ENCODE measurements at places on chromosomes 16 and 17.

DNA sequence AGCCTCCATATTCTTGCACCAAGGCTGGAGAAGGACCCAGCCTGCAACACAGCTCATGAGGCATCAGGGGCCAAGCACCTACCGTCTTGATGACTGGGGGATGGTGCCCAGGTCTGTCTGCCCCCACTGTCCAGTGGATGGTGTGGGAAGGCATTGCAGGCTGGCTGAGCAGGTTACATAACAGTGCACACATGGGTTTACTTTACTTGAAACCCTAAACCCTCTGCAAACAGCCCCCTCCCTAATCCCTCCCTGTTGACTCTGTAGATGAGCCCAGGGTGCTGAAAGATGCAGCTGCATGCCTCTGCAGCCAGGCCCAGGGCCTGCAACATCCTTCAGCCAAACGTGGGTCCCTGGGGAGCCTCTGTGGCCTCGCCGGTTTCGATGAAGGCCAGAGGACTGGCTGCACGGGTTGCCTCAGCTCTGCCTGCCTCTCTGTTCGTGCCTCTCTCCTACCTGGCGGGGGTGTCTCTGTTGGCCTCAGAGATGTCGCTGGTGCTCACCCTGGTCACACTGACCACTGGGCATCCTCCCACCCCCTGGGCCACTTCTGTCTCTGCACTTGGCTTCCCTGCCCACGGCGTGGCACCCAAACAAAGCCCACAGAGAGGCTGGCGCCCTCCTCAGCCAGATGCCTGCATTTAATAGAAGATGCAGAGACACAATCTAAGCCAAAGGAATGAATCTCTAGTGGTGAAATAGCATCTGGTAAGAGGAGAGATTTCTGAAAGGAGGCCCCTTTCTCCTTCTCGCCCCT lies 95.1 kb downstream of the METRNL start:
- no peak for DNase-seq

GRCh38 chr16:69768666-69769065 lies 6.5 kb downstream of the WWP2 start:
- no peak for DNase-seq

DNA sequence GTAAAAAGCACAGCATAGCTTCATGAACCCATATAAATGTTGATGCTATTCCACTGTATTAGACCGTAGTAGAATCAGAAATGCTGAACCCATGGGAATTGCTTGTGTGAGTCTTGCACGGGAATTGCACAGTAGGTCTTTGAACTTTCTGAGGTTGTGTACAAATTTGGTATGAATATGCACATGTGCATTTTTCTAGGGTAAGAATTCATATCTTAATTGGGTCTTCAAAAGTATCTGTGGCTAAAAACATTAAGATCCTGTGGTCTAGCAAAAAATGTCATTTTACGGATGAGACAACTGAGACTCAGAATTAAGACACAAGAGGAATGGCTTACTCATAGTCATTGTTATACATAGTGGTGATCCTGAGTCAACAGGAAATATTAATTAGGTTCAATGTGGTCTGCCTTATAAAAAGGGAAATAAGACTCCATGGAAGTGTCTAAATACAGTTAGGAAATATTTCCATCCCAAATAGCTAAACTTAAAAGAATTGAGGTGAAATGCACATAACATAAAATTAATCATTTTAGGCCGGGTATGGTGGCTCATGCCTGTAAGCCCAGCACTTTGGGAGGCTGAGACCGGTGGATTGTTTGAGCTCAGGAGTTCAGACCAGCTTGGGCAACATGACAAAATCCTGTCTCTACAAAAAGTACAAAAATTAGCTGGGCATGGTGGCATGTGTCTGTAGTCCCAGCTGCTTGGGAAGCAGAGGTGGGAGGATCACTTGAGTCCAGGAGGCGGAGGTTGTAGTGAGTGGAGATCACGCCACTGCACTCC lies 22.8 kb downstream of the TAOK1 start:
- DNase-seq: no peak

GRCh38 chr17:79192503-79193351 lies 118.1 kb downstream of the ENGASE start:
- peak; percentile 18 for DNase-seq

DNA sequence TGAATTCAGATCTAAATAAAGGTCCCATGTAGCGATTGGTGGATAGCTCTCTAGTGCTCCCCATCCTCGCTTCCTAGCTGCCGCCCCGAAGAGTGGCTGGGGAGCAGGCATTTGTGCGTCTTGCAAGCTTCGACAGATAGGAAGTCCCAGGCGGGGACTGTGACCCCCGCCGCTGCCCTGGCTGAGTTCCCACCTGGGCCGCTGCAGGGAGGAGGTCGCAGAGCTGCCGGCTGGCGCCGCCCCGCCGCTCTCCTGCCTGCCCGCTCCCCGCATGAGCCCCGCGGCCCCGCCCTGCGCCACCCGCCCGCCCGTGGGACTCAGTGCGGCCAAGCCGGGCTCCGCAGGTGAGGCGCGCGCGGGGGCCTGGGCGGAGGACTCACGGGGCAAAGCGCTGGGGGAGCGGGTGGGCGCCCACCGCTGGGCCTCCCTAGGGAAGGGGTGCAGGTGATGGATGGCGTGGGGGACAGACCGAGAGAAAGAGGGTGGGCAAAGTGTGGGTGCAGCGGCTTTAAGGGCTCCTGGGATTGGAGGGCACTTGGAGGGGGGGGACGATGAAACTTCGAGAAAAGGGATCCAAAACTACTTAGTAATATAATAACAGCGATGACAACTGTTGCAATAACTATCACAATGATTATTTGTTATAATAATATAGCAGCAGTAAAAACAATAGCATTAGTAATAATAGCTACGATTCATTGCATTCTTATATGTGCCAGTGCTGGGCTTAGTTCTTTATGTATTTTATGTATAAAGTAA lies at the start of gene OTOA:
Gene OTOA, plus strand, starts transcription at position 80 of the 759 bp plus-strand sequence. CDS start 14,547 bp downstream, outside the sequence.
- DNase-seq: peak; percentile 18

GRCh38 chr17:16329519-16330271 lies 23.6 kb downstream of the CENPV start:
- DNase-seq: no peak

GRCh38 chr17:35542990-35543389 lies 5.5 kb upstream of the SLFN12L start:
- DNase-seq: no peak

- DNase-seq: no peak
Observed at GRCh38 chr17:49486012-49486641, 9.0 kb upstream of the NGFR start.

DNA sequence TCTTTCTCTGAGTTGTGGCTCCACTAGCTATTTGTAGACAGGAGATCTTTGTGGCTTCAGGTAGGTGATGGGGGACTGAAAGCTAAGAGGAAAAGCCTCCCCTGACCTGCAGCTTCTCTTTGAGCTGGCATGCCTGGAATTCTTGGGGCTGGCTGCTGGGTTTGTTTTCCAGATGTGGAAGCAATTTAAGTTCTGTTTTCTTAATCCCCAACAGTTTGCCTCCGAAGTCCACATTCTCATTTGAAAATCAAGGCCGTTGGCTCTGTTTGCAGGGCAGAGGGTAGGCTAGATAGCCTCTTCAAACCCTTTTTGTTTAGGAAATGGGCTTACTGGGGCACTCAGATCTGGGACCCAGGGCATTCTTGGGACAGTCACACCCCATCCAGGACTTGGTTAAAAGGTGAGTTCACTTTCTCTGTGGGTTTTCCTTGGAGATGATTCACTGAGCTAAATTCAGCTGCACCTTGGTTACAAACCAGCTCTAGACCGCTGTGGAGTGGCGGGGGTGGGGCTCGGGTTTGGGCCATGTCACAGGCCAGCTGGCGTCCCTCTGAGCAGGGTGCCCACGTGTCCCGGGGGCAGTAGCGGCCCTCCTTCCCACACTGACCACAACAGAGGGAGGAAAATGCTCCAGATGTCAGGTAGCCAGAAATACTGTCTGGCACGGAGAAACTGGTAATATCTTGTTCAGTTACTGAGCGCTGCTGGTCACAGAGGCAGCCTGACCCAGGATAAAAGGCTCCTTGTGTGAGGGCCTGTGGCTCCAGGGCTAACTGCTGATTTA lies 108.5 kb downstream of the RAB11FIP4 start:
- peak; percentile 69 for DNase-seq

DNA sequence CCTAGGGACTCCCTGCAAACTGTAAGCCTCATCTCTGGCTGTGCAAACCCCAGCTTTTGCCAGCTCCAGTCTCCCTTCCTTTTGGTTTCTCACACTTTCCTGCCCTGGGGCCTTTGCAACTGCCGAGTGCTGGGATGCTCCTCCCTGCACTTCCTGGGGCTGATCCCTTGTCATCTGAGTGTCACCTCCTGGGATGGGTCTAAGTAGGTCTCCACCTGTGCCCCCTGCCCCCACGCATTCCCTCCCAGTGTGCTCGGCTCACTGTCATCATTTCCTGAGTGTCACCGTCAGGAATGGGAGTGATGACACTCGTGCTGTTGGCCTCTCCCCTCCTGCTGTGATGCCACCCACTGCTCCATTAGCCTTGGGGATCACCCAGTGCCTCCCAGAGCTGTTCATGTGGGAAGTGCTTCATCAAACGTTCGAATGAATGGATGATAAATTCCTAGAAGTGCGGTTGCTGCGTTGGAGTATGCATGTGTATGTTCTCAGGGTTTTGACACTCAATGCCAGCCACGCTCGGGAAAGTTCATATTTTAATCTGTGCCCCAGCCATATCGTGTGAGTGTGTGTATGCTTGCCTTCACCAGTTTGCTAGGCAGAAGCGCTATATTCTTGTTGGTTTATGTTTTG lies 189.9 kb downstream of the NTN1 start:
- DNase-seq: no peak

GRCh38 chr16:65119901-65120401 lies 1.9 kb downstream of the CDH11 start:
- DNase-seq: no peak

DNA sequence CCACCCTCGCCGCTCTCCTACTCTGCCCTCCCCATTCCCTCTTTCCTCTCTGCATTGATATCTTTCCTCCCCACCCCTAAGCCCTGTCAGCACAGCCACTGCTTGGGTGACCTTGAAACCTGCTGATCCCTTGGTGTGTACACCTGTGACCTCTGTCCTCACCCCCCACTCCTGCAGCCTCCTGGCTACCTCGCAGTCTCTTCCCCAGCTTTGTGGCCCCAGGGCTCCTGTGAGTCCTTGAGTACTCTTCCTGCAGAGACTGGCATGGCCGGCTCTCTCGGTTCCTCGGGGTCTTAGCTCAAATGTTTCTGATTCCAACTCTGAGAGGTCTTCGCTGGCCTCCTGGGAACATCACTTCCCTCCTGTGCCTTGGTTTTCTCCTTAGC lies 31.7 kb downstream of the ADCY7 start:
- no peak for DNase-seq

- DNase-seq: peak; percentile 67
Observed at GRCh38 chr17:83079352-83079747, at the start of gene METRNL. Gene METRNL, plus strand, starts transcription at chr17:83079609. Its CDS starts 207 bp downstream, at chr17:83079816.

GRCh38 chr17:30381340-30381659 lies 2.6 kb downstream of the CPD start:
- DNase-seq: no peak

DNA sequence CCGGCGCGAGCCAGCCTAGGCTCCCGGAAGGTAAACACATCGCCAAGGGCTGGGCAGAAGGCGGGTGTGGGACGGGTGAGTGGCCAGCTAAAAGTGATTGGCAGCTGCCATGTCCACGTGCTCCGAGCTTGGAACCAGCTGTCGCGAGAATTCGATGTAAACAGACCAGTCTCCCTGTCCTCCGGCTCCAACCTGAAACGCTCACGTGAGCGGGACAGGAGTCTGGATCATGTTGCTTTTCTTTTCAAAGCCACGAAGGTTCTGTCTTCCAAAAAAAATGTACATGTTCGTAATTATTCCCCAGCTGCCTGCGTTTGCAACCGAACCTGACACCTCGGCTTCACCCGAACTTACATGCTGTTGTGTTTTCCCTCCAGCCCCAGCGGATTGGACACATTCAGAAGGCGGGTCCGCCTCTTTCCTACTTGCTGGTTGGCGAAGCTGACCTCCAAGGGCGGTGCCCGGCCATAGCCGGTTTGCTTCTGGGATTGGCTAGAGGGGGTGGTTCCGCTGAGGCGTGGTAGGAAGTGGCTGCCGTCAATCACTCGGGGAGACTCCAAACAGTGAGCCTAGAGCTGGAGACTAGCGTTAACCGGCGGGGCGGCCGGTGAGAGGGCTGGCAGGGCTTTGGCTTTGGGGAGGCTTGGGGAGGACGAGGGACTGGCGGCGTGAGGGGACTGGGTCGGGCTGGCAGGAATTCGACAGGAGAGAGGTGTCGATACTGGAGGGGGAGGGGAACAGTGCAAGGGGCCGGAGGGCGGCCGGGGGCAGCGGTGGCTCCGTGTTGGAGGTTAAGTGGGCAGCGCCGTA lies at the start of gene BCAS3:
Gene BCAS3, plus strand, starts transcription at position 544 of the 810 bp plus-strand sequence.
- DNase-seq: peak; percentile 94

Measured in activated CD4-positive, alpha-beta T cell treated with anti-CD3 and anti-CD28 coated beads, Interleukin-2, amount 50 U/mL, for 48 hours (primary cell).